Endothelial cell of umbilical vein (primary cell): ENCODE measurements at places on chromosomes 13 and 19. TPM values are rescaled to one million over a fixed set of nuclear protein-coding genes. Genes with fewer than 3 reads are reported as not detected.

Gene CYP4F8
- total RNA-seq, result not detected in 2 replicates

Gene MBD3L5
- not detected in 2 replicates for total RNA-seq

Gene KLK4
- not detected in 2 replicates for total RNA-seq

Gene FPR3
- total RNA-seq, result not detected in 2 replicates

Gene SH2D3A
- total RNA-seq, result 0.53 TPM in 1 of 2 replicates, not detected in the other

Gene RPS28
- total RNA-seq, result 1,555 and 1,664 TPM in 2 replicates

Gene C1QTNF9B
- not detected in 2 replicates for total RNA-seq

Gene CACNG8
- total RNA-seq, result 1.7 and 3.0 TPM in 2 replicates

Gene RASIP1
- total RNA-seq, result 82.1 and 83.1 TPM in 2 replicates
